ENCODE measurements at places on chromosomes 3 and 15.

- no peak for DNase-seq
These were observed 961.4 kb downstream of the VGLL3 start for GRCh38 chr3:86029590-86029989.

DNA sequence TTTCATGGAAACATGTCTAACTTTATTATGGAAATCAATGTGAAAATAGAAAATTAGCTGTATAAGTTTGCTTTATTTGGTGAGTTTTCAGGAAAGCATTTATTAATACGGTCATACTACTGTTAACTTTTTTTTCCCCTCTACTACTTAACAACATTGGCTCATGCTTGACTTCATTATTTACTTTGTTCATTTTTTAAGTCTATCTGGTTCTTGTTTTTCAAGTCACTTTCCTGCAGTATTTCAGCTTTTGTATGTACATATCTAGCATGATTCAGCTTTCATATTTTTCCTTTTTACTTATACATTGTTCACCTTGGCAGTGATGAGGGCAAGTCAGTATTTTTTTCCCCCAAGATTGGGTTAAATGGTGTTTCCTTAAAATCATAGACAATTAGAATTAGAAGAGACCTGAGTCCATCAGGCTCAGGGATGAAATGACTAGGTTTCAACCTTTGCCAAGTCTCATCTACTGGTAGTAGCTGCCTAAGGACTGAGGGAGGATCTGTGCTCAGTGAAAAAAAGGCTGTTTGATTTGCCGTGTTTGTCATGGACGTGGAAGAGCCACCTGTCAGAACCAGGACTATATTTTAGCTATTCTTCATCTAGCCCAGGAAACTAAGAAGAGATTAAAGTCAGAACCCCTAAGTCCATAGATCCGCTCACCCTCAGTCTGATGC lies 15.4 kb downstream of the TMOD3 start:
- no peak for DNase-seq

GRCh38 chr3:195893044-195893395 lies 15.3 kb downstream of the TNK2 start:
- DNase-seq, result no peak

DNA sequence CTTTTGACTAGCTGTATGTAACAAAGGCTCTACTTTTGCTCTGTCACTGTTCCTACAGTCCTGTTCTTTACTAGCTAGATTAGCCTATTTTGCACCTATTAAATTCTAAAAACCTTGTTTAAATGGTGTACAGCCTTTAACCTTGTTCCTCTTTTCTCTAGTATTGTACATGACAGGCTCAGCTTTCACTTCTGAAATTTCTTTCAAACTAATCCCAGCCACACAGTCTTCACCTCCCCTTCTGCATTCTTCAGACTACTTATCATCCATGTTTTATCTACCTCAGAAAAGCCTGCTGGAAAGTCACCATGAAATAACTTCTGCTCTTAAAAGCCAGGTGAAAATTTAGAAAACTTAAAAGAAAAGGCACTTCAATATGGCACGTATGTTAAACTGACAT lies 122.4 kb downstream of the NECTIN3 start:
- DNase-seq, result no peak

DNA sequence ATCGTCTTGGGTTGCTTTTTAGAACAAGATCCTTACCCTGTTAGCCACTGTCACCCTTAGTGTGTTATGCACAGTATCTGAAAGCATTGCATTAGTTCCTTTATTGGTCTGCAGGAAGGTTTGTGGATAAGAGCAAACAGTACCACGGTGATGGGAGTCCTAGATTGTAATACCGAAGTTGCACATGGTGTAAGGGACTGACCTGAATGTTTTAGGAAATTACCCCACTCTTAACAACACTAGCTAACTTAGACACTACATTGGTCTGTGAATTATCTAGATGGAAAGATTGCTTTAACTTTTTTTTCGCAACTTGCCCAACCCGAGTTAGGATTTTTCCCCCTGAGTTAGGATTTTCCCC lies 1.3 kb downstream of the STT3B start:
- DNase-seq, result no peak

DNA sequence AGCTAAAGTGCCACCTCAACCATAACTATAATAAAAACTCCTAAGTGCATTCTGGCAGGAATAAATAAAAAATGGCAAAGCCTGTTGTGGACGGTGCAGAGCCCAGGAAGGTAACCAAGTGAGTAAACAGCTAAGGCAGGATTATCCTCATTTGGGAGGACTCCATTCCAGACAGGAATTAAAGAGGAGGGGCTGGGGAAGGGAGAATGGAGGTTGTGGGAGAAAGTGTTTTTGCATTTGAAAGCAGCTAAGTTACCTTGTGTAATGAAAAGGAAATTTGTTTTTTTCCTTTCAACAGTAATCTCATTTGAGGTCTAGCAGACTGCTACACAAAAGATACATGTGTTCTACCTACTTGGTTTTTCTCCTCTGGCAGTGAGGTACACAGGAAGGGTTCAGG lies 248.5 kb downstream of the TIGIT start:
- DNase-seq, result no peak

DNA sequence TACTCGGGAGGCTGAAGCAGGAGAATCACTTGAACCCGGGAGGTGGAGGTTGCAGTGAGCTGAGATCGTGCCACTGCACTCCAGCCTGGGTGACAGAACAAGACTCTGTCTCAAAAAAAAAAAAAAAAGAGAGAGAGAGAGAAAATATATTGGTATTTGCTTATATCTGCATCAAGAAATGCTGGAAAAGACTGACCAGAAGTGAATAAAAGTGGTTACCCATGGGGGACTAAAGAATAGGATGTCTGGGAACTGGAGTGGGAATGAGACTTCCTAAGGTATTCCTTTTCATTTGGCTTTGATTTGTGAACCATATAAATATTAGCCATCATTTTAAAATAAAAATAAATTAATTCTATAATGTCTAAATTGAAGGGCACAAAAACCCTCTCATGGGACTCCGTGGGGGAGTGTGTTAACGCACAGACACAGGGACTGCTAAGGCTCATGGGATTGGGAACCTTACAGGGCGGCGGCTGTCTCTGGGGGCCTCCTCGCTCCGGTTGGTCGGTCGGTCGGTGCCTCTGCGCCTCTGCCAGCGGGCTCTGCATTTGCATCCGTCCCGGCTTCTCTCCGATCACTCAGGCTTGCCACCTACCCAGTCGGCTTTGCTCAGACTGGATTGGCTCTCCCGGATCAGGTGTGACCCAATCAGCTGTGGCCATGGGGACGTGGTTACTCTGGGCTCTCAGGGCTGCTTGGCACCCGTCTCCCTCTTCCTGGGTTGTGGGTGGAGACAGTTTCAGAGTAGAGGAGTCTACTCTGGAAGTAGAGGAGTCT lies 12.7 kb upstream of the TSPAN3 start:
- DNase-seq, result peak; percentile 92

DNA sequence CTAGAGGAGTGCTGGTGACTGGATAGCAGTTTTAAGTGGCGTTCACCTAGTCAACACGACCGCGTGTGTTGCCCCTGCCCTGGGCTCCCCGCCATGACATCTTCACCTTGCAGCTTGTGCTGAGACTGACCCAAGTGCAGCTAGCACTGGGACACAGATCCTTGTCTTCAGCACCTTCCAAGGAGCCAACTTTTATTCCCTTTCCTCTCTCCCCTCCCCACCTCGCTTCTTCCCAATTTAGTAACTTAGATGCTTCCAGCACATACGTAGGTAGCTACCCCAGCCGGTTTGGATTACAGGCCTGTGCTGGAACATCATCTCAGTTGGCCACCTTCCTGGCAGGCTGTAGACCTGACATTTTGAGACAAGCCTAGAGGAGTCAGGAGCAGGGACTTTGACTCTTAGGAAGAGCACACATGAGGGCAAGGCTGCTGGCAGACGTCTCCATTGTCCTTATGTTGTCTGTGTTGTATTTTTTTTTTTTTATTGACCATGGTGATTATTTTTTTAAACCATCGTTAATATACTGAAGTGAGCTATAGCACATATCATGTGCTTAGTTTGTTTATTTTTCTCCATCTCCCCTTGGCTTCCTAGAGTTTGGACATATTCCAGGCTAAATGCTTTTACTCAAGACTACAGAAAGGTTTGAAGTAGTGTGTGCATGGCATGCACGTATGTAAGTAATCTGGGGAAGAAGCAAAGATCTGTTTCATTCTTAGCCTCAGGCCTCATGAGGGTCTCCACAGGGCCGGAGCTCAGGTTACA lies 61.1 kb downstream of the AAGAB start:
- DNase-seq, result no peak

- no peak for DNase-seq
These were observed 280.3 kb downstream of the ZPLD1 start for GRCh38 chr3:102715030-102715697.

DNA sequence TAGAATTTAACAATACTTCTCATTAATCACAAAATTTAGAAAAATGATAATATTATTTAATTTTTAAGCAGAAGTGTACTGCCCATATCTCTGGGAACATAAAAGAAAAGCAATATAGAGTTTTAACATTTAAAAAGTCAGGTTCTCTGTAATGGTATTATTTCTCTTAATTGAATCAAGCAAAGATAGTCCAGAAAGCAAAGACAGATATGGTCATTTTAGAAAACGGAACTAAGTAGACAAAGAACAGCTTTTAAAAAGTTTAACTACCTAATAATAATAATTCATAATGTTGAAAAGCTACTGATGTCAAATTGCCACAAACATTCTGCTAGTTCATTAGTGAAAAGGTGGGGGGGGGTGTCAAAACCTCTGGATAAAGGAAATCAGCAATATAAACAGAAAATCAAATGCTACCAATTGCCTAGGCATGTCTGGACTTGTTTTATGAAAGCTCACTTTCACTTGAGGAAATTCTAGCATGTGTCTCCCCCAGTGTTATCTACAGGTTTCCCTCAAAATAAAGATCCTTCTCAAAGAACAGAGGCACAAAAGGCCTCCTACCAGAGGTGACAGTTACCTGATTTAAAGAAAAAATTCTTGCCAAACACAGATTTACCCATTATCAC lies 1.7 kb downstream of the ZMAT3 start:
- DNase-seq, result no peak

DNA sequence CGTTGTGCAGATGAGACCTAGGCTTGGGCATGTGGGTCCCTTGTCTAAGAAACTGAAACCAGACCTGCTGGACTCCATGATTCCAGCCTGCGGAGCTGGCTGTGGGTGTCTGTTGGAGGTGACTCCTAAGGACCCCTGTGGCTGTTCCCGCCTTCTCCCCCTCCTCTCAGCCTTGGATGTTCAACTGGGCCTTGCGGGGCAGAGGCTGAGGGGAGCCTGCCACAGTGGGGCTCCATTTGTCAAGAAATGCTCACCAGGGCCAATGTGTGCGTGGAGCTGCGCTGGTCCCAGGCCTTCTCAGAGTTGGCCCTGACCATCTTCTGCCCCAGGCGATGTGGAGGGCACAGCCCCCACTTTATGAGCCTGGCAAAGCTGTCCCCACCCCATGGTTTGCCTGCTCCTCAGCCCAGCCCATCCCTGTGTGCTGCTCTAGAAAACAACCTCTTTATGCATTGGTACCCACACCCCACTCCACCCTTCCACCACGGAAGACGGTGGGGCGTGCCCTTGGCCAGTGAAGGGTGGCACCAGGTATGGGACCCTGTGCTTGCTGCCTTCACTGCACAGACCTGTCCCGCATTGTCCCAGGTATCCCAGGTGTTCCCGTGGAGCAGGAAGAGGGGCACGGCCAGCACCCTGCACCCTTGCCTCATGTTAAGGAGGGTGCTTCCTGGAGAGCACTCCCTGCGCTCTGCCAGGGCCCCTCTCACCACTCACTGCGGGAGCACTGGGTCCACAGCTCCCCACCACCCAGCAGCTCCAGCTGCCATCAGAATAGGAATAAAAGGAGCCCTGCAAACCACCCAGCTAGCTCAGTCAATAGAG lies 7.9 kb downstream of the MESP2 start:
- DNase-seq, result no peak

- no peak for DNase-seq
These were observed 53.0 kb upstream of the MME start for GRCh38 chr3:155026999-155027591.

- DNase-seq, result no peak
These were observed 300.3 kb downstream of the FEZF2 start for GRCh38 chr3:62073038-62073437.

DNA sequence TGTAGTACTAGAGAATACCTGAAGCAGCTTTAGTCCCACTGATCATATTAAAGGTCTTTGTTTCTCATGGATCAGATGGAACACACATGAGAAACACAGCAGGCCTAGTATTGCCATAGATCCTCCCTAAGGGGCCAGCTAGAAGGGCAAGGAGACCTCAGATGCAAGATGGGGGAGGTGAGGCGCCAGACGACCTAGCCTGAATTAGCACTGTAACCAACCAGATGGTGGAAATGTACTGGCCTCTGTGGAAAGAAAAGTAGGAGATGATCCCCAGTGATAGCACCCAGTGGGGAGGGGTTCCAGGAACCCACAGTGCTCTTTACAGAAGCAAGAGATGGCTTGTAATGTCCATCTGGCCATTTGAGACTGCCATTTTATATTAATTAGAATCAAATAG lies 138.2 kb upstream of the ZNF385D start:
- DNase-seq, result no peak

- DNase-seq, result no peak
These were observed 14.8 kb upstream of the INSYN1 start for GRCh38 chr15:73767806-73768501.

DNA sequence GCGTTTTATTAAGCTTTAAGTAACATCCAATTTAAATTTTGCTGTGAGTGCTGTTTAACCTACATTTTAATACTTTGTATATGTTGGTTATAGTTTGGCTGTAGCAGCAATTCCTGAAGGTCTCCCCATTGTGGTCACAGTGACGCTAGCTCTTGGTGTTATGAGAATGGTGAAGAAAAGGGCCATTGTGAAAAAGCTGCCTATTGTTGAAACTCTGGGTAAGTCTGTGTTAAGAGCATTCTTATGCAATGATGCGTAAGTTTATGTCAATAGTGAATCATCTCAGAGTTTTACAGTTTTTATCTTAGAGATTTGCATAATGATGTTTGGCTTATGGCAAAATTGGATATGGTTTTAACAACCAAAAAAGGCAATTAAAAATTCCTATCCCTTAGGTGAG lies 62.7 kb downstream of the ASTE1 start:
- DNase-seq, result no peak

GRCh38 chr3:164326714-164327113 lies 751.6 kb downstream of the SI start:
- no peak for DNase-seq

DNA sequence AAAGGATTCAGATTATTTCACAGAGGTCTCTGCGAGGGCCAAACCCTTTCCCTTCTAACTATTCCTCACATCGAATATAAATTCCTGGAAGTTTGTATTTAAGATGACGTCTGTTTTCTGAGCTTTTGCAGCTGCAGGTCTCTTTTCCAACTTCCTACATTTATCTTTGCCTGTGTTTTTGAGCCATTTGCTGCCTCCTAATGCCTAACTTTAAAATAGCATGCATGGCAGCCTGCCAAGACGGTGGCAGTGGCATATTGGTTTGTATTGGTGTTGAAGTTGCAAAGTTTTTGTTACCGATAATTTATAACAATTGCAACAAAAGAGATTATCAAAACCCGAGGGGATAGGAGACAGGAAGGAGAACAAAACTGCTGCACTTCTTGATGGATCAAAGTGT lies 187.1 kb upstream of the DNAJC19 start:
- DNase-seq, result no peak

GRCh38 chr15:85636351-85636750 lies 158.4 kb downstream of the KLHL25 start:
- no peak for DNase-seq

All from upper lobe of right lung (tissue), 1 donor.